ENCODE measurements at places on chromosomes 6 and 20.
A peak's percentile ranks its signal among the peaks of the same experiment; 100 is the strongest.

DNA sequence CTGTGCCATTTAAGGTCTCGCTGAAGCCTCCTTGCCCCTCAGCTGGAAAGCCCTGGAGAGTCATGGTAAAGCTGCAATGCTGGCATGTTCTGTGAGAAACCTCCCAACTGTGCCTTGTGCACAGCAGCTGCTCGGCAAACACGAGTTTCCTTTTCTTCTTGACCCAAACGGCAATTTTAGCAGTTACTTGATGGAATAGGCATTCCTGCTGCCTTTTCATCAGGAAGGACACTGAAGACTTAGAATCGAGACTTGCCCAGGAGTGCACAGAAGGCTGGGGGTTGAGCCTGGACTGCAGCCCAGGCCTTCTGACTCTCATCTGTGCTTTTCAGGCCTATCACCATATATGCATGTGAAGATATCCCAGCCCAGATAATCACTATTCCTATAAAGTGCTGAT is 28.7 kb upstream of the CLDN20 start:
- no peak for DNase-seq

GRCh38 chr20:25040438-25040831 is 17.5 kb downstream of the ACSS1 start:
- DNase-seq, result no peak

GRCh38 chr20:4086771-4087687 is 71.7 kb upstream of the RNF24 start:
- DNase-seq, result peak; percentile 49

GRCh38 chr20:7984192-7984591 is 35.4 kb downstream of the TMX4 start:
- DNase-seq, result no peak

DNA sequence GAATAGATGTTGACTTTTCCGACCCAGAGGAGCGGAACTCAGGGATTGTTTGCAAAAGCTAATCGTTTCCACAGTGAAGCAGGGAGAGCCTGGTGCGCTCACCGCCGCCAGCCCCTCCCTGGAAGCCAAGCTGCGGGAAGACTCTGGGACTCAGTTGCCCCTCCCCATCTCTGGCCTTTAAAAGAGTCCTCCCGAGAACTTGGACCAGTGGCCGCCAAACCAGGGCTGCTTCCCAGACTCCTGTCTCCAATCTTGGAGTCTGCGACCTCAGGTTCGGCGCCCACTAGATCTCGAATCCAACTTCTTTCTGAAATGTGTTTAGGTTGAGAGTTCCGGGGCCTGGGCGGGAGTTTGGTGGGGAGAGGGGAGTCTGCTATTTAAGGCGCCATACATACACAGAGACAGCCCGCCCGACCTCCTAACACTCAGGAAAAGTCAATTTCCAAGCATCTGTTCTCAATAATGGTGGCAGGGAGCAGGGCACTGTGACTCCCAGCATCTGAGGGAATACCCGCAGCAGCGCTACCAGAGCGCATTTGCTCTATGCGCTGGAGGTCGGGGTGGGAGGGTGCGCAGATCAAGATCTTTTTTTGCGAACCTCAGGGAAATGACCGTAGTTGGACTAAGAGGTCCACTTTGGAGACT is 800 bp upstream of the GRIK2 start:
- no peak for DNase-seq

GRCh38 chr6:71375676-71376075 is 87.1 kb downstream of the OGFRL1 start:
- DNase-seq, result no peak

- DNase-seq, result no peak
Observed at GRCh38 chr20:62307226-62308101, 4.7 kb downstream of the ADRM1 start.

DNA sequence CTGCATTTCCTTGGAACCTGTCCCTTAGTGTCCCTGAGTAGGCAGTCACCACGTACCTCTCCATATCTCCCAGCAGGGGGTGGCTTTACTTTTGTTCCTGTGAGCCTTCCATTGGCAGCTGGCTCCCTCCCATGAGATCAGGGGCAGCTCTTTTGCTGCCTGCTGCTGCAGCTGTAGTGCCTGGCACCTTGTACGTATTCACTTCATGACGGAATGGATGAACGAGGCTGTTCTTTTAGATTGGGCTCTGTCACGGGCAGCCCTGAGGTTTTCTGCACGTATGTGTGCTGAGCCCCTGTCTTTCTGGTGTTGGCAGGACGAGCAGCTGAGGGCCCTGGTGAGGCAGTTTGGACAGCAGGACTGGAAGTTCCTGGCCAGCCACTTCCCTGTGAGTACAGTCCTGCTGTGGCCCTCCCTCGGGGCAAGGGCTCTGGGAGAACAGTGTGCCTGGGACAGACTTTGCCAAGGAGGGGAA is 14.6 kb downstream of the MYBL2 start:
- DNase-seq, result no peak

GRCh38 chr6:36373368-36374019 is 14.0 kb downstream of the ETV7 start:
- no peak for DNase-seq

DNA sequence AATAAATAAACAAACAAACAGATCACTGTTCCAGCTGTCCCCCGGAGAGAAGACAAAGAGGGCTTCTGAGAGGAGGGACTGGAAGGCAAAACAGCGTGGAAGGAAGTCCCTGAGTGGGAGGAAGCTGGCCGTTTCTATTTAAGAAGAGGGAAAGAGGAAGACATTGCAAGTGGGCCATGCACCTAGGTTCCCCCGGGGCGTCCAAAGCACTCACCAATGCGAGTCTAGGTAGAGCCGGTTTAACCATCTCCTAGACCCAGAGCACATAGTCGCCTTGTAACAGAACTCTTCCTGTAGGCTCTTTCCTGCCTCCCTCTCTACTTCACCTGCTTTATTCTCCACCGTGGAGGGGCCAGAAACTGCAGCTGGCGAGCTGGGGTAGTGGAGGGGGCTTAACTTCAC is 158.4 kb downstream of the ZDHHC14 start:
- DNase-seq, result peak; percentile 40

DNA sequence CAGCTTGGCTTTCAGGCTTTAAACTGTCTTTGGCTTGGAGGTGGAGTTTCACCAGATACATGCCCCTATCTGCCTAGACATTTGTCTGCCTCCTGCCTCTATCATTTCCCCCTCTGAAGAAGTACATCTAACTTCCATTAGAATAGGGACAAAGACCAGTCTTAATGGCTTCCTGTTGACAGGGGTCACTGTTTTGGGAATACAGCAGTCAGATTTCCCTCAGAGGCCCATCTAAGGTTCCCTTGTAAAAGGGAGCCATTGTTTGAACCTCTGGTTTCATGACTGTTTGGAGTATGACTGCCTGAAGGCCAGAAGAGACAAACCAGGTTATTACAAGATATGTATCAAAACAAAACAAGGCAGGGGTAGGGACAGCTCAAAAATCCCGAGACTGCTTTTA is 665.7 kb upstream of the GJE1 start:
- no peak for DNase-seq

DNA sequence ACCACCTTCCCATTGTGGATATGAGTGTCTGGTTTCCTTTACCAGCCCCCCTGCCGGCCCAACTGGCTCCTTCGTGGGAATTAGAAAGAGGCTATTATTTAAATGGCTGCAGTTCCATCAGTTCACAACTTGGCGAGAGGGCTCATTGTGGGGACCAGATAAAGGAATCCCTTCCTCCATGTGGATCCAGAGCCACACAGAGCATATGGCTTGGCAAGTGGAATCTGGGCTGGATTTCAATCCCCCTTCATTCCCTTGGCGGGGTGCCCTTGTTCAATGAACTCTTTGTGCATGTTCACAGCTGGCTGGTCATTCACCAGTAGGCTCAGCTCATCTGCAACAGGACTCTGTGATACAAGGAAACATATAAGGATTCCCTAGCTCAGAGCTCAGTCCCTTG is 140.6 kb downstream of the OPN5 start:
- no peak for DNase-seq
